ENCODE measurements at places on chromosomes 6 and 20.

- no peak for DNase-seq
These were observed 43.6 kb downstream of the ZDHHC14 start for GRCh38 chr6:157424491-157425020.

- no peak for DNase-seq
These were observed 39.7 kb upstream of the COL10A1 start for GRCh38 chr6:116165596-116165995.

DNA sequence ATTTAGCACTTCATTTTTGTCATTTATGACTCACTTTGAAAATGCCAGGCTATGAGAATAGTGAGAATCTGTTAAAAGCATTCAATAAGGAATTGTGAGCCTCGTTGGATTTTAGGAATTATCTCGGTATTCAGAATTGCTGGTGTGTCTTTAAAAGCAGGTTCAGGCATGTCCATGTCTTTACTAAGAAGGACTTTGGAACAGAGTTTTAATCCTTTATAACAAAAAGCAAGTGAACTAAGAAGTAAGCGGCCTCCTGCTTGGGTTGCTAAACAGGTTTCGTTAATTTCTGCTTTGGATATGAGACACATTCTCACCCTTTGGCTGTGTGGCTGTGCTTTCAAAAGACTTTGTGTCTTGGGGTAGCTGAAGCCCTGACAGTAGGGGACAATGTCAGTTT, 74.9 kb downstream of the IGF2R start:
- no peak for DNase-seq

GRCh38 chr6:15754035-15754705, 91.3 kb upstream of the DTNBP1 start:
- no peak for DNase-seq

DNA sequence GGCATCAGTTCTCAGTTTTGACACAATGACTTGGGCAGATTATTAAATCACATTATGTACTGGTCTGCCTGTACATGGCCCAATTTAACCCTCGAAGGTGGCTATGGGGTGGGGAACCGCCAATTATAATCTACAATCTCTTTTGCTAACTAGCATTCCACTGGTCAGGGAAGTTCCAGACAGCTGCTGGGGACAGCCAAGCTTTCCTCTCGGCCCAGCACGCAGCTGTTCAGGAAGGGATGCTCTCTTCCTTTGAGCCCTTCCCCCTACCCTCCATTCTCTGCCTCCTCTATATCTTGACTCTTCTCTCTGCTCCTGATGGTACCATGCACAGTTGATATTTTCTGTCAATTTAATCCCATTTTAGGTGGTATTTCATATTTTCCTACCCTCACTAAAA, 233.5 kb upstream of the AGPAT4 start:
- DNase-seq = no peak

GRCh38 chr20:47400685-47401084, 44.2 kb upstream of the ZMYND8 start:
- DNase-seq = no peak

DNA sequence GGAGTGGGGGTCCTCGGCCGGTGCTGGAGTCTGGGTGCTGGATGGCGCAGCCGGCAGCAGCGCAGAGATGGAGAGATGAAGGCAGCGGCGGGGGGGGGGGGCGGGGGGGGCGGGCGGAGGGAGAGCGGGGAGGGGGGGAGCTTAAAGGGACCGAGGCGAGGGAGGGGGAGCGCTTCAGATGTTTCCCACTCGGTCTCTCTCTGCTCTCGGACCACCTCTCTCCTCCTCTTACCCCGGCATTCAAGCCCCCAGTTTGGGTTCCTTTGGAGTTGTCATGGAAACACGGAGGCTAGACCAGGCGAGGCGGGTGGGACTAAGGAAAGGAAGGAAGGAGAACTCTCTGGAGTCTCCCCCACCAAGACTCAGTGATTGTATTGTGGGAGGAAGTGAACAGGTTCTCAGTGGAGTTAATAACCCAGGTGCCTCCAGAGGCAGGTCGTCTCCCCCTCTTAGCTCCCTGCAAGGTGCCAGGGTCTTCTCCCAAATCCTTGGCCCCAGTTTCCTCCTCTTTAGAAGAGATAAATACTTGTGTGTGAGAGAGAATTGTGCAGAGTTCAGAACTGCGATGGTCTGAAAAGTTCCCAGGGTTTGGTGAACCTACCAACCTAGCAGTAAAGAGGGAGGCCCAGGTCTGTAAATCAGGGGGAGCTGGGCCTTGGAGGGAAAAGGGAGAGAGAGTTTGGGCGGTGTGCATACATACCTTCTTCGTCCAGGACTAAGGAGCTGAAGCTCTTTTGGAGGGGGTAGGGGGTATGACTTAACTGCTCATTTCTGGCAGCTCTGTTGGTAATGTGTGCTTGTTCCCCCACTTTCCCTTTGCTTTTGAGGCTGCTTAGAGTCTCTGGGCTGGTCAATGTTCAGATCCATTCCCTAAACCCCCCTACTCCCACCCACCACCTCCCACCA, at the start of gene PRRT1:
Gene PRRT1 (minus strand): TSS at position 77 of the 906 bp plus-strand sequence. CDS start 112 bp downstream, outside the sequence.
- DNase-seq = peak; percentile 17

- DNase-seq = peak; percentile 89
These were observed 197.8 kb downstream of the HAO1 start for GRCh38 chr20:7742479-7742878.

GRCh38 chr20:16444057-16444777, 129.0 kb downstream of the KIF16B start:
- DNase-seq = peak; percentile 68

- no peak for DNase-seq
These were observed 66.6 kb downstream of the CDKAL1 start for GRCh38 chr6:20600831-20601230.

GRCh38 chr6:143885116-143885515, 20.8 kb downstream of the ZC2HC1B start:
- no peak for DNase-seq

- no peak for DNase-seq
These were observed 75.4 kb downstream of the MAN1A1 start for GRCh38 chr6:119274197-119274595.

DNA sequence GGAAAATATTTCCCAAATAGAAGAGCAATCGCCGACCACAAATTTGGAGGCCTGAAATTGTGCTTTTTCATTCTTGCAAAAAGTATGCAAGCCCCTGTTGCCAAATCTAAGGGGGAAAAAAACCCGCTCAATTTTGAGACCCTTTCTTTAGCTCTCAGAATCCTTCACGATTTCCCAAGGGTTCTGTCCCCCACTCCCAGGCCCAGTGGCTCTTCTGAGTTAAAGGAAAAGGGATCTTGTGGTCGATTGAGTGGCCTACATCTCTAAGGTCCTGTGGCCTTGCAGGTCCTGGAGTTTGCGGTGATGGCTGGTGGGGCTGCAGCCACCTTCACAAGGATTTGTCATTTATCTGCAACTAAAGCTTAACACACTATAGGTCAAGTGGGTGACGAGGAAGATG, 1.8 kb downstream of the PAX1 start:
- DNase-seq = no peak

GRCh38 chr20:1953621-1954020, 40.2 kb downstream of the PDYN start:
- DNase-seq = no peak

DNA sequence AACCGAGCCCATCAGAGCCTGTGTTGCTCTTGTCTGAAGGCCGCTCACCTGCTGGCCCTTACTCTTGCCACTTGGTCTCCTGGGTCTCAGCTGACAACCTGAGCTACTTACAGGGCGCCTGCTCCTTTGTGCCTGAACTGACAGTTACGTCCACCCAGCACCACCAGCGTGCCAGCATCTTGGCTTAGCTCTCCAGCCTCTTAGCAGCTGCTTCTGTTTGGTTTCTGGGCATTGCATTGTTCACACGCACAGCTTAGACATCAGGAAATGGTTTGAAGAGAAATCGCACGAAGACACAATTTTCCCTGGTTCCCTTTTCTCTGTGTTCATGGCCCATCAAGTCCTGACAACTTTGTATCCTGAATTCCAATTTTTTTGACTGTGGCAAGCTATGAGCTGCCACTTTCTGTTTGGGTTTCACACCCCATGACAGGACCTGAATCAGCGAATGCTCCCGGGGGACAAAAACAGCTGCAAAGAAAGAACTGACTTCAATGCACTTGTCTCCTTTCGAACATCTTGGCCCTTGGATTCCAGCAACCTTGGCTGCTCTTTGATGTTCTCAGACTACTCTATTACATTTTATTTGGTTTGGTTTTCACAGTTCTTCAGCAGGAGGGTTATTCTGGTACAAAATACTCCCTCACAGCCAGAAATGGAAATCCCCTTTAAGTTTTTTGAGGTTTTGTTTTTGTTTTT, 45.2 kb upstream of the LY86 start:
- no peak for DNase-seq

DNA sequence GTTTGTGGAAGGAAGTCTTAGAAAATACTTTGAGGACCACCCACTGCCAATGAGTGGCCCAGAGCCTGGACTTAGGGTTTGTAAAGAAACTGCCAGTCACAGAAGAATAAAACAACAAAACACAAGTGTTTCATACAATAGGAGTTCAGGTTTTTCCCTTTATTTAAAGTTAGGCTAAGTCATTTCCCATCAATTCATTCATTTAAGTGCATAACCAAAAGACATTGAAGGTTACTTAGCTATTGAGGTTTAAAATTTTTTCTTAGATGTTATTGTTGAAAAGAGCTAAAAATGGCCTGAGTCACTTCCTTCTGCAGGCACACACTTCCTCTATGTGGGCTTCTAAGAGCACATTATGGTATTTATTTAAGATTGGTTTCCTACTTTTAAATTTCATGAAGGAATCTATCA, 54.2 kb downstream of the ARMC2 start:
- peak; percentile 56 for DNase-seq

DNA sequence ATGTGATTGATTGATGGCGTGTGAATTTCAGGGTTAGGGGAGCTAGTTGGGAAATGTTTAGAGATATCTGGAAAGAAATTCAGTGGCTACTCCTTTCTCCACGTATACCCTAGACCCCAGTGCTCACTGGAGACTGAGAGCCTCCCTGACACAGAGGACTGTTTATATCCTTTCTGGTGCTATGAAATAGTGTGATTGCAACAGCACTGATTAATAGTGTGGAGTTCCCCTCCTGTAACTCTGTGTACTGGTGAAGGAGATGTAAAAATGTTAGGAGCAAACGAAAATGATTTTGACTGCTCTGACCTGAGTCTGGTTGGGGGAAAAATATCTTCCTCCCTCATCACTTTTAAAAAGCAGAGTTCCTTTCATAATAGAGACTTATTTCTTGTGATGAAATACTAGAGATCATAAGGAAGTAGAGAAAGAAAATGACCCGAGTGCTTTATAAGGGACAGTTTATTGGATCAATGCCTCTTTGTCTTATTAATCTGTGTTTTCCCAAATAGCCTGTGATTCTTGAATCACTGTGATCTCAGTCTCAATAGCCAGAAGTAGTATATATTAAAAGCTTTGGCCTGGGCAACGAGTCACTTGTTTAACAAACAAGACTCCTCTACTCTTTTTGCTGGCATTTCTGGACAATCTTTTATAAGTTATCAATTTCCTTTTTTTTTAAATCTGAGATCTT, 92.3 kb downstream of the RNF182 start:
- DNase-seq = peak; percentile 13

DNA sequence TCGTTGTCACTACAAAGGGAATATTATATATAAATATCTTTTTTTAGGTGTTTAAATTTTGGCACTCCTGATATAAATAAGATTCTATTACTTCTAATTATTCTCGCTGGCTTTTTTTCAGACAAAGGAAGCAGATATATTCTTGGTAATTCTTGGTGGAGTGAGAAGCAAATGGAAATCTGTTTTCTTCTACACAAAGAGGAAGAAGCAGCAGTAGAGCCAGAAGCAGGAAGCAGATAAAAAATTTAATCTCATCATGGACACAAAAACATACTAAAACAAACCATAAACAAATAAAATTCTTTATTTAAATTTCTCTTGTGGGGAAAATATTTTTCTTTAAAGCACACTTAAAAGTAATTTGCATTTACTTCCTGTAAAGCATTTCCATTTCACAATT, 3.7 kb upstream of the KIAA0319 start:
- DNase-seq = no peak

DNA sequence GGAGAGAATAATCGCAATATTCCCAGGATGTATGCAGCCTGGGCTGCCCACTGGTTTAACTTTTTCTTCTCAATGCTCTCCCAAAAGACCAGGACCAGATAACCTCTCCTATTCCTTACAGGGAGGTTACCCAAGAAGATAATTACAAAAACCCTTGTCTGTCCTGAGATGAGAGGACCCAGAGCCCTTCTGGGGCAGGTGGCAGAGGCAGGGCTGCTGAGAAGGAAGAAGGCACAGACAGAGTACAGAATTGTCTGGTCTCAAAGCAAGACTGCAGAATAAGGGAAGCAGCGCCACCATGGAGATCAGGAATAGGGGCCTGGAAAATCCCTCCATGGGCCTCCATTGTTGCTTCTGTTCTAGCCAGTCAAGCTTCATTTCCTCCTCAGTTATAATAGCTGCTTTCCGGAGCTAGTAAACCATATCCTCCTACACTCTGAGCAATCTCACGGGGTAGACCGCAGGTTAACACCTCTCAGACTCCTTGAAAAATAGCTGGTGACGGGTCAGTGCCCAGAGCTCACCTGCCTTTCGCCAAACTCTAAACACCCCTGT, 463 bp upstream of the HLA-DMB start:
- no peak for DNase-seq

- no peak for DNase-seq
These were observed 12.6 kb downstream of the ZC3H12D start for GRCh38 chr6:149472241-149472640.

GRCh38 chr6:70413992-70414494, 735 bp downstream of the FAM135A start:
- DNase-seq = peak; percentile 10

- DNase-seq = no peak
These were observed 24.9 kb upstream of the TMEM14A start for GRCh38 chr6:52645976-52646375.

DNA sequence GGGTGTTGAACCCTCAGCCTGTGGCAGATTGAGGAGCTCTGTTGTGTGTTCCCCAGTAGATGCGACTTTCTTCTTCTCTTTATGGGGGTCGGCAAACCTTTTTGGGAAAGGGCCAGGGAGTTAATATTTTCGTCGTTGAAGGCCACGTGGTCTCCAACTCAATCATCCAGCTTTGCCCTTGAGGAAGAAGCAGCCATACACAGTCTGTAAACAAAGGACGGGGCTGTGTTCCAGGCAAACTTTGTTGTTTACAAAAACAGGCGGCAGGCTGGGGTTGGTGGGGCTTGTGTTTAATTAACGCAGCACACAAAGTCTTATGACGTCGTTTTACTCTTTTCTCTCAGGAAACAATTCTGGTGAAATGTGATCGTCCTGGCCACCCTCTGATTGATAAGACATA, 20.2 kb downstream of the KIF25 start:
- no peak for DNase-seq

Data from fibroblast of the aortic adventitia (primary cell).